ENCODE measurements at places on chromosomes 6 and 20.

DNA sequence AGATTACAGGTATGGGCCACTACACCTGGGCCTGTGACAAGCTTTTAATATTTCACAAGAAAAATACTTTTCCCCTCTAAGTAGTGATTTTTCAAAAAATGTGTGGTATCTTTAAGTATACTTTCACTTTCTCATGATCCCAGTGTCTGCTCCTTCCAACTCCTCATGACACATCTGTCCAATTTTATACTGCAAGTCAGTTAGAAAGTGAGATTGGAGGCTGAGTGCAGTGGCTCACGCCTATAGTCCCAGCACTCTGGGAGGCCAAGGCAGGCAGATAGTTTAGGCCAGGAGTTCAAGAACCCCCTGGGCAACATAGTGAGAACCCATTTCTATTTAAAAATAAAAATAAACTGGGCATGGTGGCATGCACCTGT, 20.2 kb downstream of the PIM1 start:
- no peak for DNase-seq

DNA sequence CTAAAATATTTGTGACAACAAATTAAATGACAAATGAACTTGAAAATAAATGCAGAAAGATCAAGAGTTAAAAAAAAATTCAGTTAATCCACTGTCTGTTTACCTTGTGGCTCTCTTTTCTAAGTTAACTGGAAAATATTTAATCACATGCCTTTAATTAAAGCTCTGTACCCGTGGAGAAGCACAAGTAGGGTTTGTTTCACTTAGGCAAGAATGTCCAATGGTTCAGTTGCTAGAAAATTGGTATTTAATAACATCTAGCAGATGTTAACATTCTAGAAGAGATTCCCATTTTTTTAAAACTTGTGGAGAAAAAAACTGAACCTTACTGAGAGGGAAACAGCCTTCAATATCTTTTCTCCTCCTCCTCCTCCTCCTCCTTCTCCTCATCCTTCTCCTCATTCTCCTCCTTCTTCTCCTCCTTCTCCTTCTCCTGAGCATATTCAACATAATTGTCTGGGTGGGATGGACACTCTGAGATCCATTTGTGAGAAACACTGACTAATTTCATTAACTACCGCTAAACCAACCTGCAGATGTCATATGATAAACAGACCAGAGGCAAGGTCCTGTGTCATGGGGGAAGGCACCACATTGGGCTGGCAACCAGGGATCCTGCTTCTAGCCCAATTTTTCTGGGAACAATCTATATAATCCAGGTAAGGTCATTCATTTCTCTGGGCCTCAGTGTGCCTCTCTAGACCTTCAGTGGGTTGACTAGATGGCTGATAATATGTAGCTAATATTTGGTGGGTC, 44.1 kb upstream of the AKIRIN2 start:
- DNase-seq = no peak

- DNase-seq = no peak
Measured at GRCh38 chr6:105057160-105057559, 100.3 kb downstream of the LIN28B start.

GRCh38 chr6:17390276-17390675, 3.1 kb upstream of the CAP2 start:
- no peak for DNase-seq

DNA sequence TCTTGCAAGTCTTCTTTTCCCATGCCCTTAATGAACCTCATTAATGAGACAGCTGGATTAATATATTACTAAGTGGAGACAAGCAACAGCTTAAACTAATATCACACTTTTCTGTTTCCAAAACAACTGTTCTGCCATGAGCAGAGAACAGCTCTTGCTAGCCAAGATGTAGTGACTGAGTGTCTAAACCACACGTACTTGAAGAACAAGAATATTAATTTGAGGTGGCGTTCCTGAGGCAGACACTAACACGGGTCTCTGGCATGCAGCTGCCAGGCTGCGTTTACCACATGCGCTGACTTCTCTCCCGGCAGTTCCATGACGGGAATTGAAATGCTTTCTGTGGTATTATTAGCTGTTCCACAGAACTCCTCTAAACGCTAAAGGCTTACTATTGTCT, 80.6 kb downstream of the FNDC1 start:
- no peak for DNase-seq

- no peak for DNase-seq
Measured at GRCh38 chr6:142030115-142030619, 102.6 kb upstream of the GJE1 start.

DNA sequence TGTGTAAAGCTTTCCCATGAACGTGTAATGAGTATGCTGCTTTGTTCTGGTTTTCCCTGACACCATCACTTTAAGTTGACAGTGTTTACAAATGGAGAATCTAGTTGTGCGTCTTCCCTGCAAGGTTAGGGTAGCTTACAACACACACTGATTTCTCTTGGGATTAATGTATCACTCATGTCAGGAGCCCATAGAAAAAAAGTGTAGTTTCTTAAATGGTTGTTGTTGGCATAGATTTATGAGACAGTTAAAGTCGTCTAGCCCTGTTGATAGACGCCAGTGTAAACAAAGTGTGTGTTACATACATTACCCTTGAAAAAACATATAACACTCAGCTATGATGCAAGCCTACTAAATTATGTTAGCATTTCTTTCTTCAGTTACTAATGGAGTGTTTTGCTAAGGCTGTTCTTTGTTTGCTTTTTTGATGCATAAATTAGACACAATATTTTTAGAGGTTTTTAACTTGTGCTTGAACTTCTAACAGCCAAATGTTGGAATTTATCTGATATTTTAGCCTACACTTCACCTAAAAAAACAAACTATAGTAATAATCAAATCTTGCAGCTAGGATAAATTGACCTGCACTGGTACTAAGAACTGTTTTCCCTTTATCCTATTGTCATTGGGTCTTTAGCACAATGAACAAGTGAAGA, 88.6 kb downstream of the RNF217 start:
- DNase-seq = no peak

GRCh38 chr6:44127186-44128019, at the start of the genes MRPL14 and TMEM63B:
MRPL14 (minus strand) TSS chr6:44127452; CDS start chr6:44116611, 10,841 bp downstream.
TMEM63B (plus strand) TSS chr6:44127554; CDS start chr6:44134585, 7,031 bp downstream.
- peak; percentile 91 for DNase-seq

- DNase-seq = no peak
Measured at GRCh38 chr6:40894962-40895799, 143.8 kb downstream of the UNC5CL start.

GRCh38 chr20:60553095-60553494, 594.9 kb downstream of the CDH26 start:
- no peak for DNase-seq

- DNase-seq = no peak
Measured at GRCh38 chr6:140475086-140475485, 1100.6 kb upstream of the CITED2 start.

- DNase-seq = peak; percentile 89
Measured at GRCh38 chr6:21987501-21987957, 309.3 kb downstream of the PRL start.
